NCI-H1694 (cell line): ENCODE measurements at places on chromosomes 6 and 20.

GRCh38 chr6:83860359-83860755, 868 bp downstream of the CYB5R4 start:
- no peak for DNase-seq

- DNase-seq, result no peak
Measured at GRCh38 chr20:45781391-45781931, 10.2 kb downstream of the WFDC3 start.

DNA sequence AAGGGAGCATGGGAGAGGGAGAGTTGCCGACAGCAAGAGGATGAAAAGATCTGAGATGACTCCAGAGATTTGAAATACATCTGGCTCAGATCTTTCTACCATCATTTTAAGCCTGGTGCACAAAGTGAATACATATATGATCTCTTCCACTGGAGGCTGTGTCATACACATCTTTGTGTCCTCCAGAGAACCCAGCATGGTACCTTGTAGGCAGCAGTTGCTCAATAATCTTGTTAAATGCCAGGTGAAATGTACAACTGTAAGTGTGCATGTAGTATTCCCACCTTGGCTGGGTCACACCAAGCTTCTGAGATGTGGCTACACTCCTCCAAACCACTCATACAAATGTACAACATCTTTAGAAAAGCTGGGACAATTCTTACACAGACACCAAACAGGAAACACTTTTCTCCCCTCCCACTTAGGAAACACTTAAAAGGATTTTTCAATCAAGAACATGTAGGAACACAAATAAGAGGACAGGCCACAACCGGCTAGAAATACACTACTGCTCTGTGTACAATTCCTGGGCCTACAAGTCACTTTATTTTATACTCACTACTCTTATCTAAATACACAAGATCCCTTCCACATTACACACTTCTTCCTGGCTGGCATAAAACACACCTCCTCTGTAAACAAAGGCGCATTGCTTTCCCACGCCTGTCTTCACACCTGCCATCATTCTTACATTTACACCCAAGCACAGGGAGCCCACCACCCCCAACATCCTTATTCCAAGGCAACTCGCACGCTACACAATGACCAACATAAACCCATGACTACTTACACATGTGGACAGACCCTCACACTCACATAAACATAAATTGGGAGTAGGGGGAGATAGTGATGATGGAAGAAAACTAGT, 3.8 kb upstream of the IER3 start:
- no peak for DNase-seq

DNA sequence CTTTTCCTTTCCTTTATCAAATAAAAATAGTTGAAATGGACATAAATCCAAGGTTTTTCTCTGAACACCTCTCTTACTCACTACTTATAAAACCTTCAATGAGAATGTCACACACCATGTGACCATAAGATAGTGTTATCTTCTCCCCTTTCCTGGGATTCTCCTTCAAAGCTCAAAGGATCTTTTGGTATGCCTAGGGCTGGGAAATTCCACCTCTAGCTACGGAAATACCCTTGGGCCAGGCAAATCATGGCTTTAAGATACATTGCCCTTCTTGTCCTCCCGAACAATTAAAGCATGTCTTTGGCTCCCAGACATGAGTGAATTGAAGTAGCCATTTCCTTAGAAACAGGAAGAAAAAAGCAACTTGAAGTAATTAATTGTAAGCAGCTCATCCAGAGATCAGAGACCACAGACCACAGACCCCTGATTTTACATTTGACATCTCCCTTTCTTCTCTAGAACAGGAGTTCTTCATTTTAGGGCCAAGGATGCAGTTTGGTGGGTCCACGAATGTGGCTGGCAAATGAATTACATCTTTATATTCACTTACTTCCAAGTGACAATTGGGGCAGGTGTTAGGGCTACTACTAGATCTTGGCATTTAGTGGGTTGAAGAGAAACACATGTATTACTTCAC, 4.1 kb downstream of the PLCB4 start:
- DNase-seq, result no peak

- DNase-seq, result no peak
Measured at GRCh38 chr6:104003803-104004516, 855.8 kb downstream of the HACE1 start.

DNA sequence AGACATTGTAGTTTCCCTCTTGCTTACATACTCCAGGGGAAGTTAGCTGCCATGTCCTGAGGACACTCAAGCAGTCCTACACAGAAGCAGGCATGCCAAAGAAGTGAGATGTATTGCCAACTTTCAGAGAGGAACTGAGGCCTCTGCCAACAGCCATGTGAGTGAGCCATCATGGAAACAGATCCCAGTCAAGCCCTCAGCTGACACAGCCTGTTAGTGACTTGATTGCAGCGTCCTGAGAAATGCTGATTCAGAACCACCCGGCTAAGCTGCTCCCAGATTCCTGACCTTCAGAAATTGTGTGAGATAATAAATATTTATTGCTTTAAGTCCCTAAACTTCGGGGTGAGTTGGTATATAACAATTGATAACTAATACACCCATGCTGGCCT, 38.1 kb downstream of the GSTA2 start:
- no peak for DNase-seq

DNA sequence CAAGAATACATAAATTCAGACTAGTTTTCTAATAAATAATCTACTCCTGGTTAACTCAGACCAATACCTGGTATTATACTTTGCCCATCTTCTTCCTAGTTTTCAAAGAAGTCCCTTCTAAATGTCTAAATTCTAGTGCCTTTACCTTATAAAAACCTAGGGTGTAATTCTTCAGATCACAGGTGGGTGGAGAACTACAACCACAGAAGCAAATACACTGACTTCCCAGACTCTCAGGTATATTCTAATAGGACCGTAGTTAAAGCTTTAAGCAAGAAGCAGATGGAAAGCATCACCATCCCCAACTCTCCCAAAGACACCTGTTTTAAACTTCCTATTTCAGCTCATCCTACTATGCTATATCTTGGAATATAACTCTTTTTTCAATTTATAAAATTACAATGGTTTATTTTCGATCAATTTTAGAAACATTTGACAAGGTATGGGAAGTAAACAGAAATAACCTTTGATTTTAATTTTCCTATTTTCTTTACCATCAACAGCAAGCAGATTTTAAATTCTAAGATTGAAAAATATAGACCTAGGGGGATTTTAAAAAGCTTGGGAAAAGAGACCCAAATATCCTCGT, 15.8 kb downstream of the MAN1A1 start:
- no peak for DNase-seq

DNA sequence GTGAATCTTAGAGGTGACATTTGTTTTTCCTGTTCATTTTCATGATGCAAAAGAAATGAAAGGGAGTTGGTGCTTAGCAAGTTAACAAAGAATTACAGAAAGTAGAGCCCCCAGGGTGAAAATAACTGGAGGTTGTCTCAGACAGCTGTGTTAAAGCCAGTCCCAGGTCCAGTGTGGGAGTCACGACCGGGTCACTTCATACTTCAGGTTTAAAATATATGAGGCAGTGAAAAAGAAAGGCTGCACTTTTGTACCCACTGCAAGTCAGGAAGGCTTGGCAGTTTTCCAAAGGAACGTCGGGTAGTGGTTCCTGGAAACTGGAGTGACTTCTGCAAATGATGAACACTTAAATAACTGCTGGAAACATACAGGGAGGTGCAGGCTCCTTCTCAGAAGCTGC, 91.5 kb upstream of the THBS2 start:
- no peak for DNase-seq

- no peak for DNase-seq
Measured at GRCh38 chr20:62337558-62338293, 29.4 kb downstream of the LAMA5 start.

GRCh38 chr6:134389129-134389528, 71.2 kb upstream of the SGK1 start:
- no peak for DNase-seq

DNA sequence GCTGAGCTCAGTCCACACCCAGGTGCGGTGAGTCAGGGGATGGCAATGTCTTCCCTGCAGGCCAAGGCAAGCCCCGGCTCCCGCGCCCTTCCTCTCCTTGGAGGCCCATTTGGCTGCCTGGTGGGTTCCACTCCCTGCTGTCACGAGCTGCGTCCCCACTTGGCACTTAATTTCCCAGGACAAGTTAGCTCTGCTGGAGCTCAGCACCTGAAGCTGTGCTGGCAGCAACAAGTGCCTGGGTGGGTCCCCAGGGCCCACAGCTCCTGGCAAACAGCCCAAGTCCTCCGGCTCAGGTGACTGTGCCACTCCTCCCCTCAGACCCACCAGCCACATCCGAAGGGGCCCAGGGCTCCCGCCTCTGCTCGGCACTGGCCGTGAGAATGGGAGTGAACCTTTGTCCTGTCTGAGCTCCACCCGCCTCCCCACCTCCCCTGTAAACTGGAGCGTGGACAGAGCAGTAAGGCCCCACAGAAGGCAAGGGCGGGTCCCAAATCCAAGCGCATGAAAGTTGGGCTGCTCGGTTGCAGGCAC, 16.9 kb downstream of the LAMA5 start:
- no peak for DNase-seq

GRCh38 chr6:154996841-154997311, 1.8 kb downstream of the TIAM2 start:
- DNase-seq, result no peak
